NCI-H2171 (cell line): ENCODE measurements at places on chromosomes 13 and 19.
A peak's percentile ranks its signal among the peaks of the same experiment; 100 is the strongest.

GRCh38 chr13:109096101-109096500 is 466.7 kb downstream of the MYO16 start:
- no peak for DNase-seq

DNA sequence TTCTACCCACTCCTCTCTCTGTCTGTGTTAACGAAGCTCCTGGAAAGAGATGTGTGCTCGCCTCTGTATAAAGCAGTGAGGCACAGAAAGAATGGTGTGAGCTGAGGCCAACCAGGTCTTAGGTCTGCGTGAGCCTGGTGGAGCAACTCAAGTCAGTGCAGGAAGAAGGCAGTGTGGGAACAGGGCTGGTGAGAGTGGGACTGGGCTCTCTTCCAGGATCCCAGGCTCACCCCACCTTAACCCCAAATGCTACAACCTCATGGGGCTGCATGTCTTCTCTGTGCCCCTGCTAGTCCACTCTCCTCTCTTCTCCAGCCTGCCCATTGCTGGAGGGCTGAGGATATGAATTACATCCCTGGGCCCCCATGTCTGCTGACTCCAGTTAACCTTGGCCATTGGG is 127.4 kb downstream of the DCT start:
- DNase-seq = no peak

DNA sequence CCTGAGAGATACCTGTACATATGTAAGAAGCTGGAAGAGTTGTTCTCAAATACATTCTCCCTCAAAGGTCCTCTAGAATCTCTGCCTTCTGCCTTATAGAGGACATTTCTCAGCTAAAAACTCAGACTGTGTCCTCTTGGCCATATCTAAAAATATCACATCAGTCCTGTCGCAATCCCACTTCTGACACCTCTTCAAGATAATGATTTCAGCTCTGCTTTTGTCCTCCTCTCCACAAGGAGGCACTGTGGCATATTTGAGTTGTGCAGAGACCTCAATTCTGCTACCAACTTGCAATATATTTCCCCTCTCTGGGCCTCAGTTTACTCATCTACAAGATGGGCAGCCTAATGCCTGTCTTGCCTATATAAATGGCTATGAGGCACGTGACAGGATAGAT is 16.6 kb downstream of the ADAMTS10 start:
- DNase-seq = no peak

DNA sequence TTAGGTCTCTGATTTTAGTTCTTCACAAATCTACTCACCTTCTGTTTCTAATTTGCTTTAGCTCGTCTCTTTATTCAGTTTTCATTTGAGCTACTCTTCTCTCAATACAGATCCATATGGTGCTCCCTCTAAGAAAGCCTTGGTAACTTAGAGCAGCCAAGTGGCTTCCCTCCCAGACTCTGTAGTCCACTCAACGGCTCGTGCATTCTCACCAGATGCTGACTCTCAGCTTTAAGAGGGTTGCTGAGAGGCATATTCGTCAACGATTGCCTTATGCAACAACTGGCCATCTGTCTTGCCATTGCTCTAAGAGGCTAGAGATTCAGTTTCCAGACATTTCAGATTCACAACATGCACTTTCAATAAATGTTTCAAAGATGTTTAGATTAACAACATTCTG is 785.8 kb upstream of the SLC10A2 start:
- DNase-seq = peak; percentile 92

- DNase-seq = no peak
These were observed 1.4 kb downstream of the USP12 start for GRCh38 chr13:27170221-27170515.

- DNase-seq = no peak
These were observed 400.5 kb upstream of the SLC10A2 start for GRCh38 chr13:103466761-103467160.

- DNase-seq = no peak
These were observed 303.4 kb downstream of the SLC7A1 start for GRCh38 chr13:29292045-29292444.

DNA sequence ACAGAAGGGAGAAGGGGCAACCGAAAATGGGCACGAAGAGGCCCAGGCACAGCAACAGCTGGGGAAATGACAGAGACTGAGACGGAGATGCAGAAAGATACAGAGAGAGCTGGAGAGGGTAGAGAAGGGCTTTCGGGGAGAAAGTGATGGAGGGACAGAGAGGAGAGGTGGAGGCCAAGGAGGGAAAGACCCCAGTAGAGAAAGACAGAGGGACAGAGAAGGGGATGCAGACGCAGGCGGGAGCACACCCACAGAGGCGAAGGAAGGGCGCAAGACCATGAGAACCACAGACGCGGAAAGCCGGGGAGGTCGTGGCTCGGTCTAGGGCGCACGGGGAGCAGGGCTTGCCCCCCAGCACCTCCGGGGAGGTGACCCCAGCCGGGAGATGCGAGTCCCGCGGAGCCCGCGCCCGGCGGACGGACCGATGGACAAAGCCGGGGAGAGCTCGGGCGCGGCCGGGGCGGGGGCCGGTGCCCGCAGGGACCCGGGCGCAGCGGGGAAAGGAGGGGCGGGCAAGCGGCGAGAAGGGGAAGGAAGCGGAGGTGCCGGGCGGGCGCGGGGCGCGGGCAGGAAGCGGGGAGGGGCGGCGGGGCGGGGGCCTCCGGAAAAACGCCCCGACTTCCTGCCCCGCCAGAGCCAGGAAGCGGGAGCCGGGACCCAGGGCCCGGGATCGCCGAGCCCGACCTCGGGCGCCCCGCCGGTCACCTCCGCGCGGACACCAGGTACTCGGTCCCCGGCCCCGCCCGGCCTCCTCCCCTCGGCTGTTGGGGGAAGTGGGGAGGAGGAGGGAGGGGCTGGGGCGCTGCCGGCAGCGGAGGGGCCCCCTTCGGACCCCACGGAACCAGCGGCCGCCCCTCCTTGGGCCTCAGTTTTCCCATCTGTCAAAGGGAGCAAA is at the start of gene ARHGEF1:
Gene ARHGEF1 (plus strand): TSS at position 617 of the 895 bp plus-strand sequence. CDS start 4,899 bp downstream, outside the sequence.
- DNase-seq = peak; percentile 41

DNA sequence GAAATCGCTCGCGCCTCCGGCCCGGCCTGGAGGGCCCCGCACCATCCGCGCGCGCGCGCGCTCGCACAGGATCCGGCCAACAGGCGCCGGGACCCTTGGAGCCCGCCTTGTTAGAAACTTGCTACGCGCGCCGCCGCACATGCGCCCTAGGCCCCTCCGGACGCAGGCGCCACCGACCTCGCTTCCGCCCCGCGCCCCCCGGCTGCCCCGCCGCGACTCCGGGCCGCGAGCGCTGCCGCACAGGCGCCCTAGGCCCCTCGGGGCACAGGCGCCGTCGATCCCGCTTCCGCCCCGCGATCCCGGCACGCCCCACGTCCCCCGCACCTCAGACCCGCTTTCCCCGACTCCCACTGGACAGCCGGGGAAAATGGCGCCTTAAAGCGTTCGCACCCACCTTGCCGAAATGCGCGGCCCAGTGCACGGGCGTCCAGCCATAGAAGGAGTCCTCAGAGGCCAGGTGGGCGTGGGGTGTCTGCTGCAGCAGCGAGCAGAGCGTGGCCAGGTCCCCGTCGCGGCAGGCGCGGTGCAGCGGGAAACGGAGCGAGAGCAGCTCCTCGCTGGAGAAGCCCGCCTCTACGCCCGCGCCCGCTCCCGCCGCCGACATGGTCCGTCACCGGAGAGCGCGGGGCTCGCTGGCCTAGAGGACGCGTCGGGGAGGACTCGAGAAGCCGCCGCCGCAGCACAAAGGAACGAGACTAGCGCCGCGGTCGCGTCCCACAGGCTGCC is 375 bp downstream of the ANKRD10 start:
- peak; percentile 77 for DNase-seq
